ENCODE measurements at places on chromosomes 2 and 18. TPM values are rescaled to one million over a fixed set of nuclear protein-coding genes. Genes with fewer than 3 reads are reported as not detected.

- no peak for DNase-seq
Measured at GRCh38 chr2:64950226-64951160, 38.7 kb upstream of the SLC1A4 start.

The GRB14 gene
- 62.5 TPM for polyA plus RNA-seq

DNA sequence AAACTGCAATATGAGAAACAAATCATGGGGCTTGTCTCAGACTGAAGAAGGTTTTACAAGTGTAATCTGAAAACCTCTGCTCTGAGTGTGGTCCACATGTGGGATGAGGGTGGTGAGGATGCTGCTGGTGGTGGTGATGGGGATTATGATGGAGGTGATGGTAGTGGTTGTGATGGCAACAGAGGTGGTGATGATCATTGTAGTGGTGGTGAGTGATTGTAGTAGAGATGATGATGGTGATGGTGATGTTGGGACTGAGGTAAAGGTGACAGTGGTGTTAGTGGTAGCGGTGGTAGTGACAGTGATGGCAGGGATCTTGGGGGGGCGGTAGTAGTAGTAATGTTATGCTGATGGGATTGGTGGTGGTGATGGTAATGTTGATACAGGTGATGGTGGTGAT, 217.8 kb downstream of the ANAPC1 start:
- no peak for DNase-seq

The C2orf78 gene
- polyA plus RNA-seq: not detected

GRCh38 chr2:120528051-120528692, 182.2 kb downstream of the INHBB start:
- no peak for DNase-seq

The NEUROD1 gene
- polyA plus RNA-seq: not detected

- no peak for DNase-seq
Measured at GRCh38 chr2:191249156-191249813, 4.1 kb downstream of the MYO1B start.

The PROM2 gene
- polyA plus RNA-seq: 39.1 TPM

GRCh38 chr2:109511168-109511567, 102.6 kb downstream of the SEPTIN10 start:
- no peak for DNase-seq

The UGT1A4 gene
- polyA plus RNA-seq: not detected

DNA sequence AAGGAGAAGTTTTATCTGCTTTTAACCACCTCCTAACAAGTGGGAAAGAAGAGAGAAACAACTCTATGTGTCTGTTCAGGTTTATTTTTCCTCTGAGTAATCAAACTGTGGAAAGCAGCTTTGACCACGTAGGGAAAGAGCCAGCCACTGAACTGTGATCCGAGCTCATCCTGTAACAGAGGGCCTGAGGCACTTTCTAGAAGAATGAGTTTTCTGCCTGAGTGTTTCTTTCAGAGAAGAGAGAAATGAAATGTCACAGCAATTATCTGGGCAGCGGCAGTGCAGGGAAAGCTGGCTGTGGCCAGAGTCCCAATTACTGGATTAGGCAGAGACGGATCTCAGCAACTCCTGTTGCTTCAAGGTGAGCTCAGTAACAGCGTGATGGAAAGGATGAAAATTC, 151.9 kb downstream of the CD226 start:
- DNase-seq: no peak

- no peak for DNase-seq
Measured at GRCh38 chr2:176464886-176465564, 195.8 kb downstream of the MTX2 start.

- no peak for DNase-seq
Measured at GRCh38 chr2:134410006-134410405, 156.1 kb downstream of the MGAT5 start.

- DNase-seq: no peak
Measured at GRCh38 chr2:28286678-28287077, 106.0 kb upstream of the FOSL2 start.

DNA sequence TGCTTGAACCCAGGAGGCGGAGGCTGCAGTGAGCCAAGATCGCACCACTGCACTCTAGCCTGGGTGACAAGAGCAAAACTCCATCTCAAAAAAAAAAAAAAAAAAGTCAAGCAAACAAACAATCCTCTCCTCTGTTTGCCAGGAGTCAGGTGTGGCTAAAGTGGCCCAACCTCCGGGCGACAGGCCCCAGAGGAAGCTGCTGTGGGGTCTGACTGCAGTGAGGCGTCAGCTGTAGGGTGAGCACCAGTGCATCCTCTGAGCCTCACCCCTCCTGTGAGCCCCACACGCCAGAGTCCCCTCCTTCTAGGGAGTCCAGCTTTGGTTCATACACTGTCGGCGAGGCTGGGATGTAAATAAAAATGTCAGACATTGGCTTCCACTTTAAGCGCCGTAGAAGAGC, 76.5 kb upstream of the HS6ST1 start:
- no peak for DNase-seq

GRCh38 chr2:101300836-101301235, 7.7 kb downstream of the RNF149 start:
- no peak for DNase-seq

- DNase-seq: no peak
Measured at GRCh38 chr2:13103778-13104493, 387.2 kb downstream of the TRIB2 start.

DNA sequence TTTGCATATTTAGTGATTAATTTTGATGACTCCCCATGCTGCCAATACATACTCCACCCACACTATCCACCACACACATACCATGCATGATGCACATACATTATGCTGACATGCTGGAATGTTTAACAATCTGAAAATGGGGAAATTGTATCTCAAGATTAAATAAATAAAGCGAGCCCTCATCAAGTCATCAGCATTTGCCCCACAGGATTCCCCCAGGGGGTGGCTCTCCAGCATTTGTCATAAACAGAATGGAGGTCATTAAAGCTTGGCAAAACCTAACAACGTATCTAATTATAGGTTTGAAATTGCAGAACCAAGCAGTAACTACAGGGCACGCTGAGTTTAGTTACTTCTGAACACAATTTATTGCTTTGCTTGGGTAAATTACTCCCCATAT, 141.2 kb upstream of the TACR1 start:
- DNase-seq: no peak

- DNase-seq: no peak
Measured at GRCh38 chr18:21958707-21959450, 210.5 kb upstream of the GATA6 start.

- DNase-seq: no peak
Measured at GRCh38 chr2:5227062-5227699, 465.0 kb upstream of the SOX11 start.

The SP100 gene
- polyA plus RNA-seq: 33.5 TPM

GRCh38 chr18:78875016-78875777, 104.4 kb upstream of the SALL3 start:
- DNase-seq: no peak

GRCh38 chr2:118530976-118531375, 316.5 kb downstream of the EN1 start:
- no peak for DNase-seq

GRCh38 chr2:198096002-198096401, 291.6 kb downstream of the PLCL1 start:
- no peak for DNase-seq

DNA sequence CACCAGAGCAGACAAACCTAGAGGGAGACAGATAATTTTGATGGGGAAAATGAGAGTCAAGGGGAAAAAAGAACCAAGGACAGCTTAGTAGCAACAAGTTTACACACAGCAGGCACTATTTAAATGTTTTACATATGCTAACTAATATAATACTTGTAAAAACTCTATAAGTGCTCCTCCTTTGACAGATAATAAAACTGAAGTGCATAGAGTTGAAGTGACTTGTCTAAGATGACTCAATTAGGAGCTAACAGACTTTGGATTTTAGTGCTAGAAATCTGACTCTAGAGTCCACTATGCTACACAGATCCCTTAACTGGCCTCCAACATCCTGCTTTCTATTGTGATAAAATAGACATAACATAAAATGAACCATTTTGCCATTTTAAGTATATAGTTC, 506.9 kb downstream of the SATB2 start:
- DNase-seq: no peak

- no peak for DNase-seq
Measured at GRCh38 chr2:132503701-132504100, 87.1 kb downstream of the GPR39 start.

DNA sequence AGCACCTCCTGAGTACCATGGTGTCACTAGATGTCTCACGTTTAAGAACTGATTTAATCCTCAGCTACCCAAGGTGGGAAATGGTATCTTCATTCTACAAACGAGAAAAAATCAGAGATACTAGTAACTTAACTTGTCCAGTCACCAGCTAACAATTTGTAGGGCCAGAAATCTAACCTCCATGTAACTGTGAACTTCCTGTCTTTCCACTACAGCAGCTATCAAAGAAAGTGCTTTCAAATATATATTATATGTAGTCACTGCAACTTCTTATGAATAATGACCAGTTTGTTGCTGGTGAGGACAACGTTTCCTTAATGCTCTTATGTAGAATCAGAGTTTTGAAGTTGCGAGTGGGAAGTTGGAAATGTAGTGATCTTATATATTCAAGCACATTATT, 1.9 kb downstream of the REV1 start:
- DNase-seq: no peak

The OBSL1 gene
- 136 TPM for polyA plus RNA-seq

DNA sequence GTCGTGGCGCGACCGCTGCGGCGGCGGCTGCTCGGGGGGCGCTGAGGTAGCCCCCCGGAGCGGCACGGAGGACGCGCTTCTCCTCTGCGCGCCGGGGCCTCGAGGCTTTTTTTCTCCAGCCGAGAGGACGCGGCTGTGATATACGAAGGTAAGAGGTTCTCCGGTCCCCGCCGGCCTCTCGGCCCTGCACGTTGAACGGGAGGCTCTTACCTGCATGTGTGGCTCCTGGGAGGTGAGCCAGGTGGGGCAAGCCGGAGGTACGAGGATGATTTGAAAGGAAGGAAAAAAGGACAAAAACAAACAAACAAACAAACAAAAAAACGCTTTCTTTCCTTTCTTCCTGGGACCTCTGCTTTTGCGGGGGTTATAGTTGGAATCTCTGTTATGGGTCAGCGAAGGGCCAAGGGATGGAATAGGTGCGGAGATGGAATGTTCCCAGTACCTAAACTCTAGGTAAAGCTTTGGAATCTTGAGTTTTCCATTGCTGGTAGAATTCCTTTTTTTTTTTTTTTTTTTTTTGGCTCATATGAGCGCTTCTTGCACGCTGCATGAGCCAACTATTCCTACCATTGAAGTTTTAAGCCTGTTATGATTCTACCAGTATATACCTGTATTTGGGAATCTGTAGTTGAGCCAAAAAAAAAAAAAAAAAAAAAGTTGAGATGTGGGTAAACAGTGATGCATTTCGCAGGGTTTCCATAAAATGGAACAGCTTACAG, 674 bp downstream of the PTPN4 start:
- peak; percentile 39 for DNase-seq

The MATN3 gene
- 3.7 TPM for polyA plus RNA-seq

- peak; percentile 75 for DNase-seq
Measured at GRCh38 chr2:226799211-226799975, at the start of gene IRS1. Gene IRS1 (minus strand): TSS chr2:226799820. CDS start chr2:226798738, 1,082 bp downstream.

The VWC2L gene
- polyA plus RNA-seq: 0.18 TPM

- no peak for DNase-seq
Measured at GRCh38 chr2:3073041-3073595, 304.5 kb downstream of the EIPR1 start.

DNA sequence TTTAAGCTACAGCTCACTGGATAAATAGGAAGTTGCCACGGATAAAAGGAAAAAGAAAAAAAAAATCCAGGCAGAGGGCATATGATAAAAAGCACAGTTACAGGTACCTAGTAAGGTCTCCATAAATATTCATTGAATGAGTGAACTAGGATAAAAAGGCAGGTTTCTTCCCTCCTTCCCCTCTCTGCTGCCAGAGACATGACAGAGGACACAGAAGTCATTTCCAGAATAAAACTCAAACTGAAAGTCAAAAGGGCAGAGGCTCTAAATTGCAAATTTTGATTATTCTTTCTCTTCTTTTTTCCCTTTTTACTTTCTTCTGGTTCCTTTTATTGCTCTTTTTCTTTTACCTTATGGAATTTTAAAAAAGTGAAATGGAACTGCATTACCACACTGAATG, 7.7 kb downstream of the CD302 start:
- no peak for DNase-seq

GRCh38 chr2:5121642-5122041, 570.5 kb upstream of the SOX11 start:
- DNase-seq: peak; percentile 21

DNA sequence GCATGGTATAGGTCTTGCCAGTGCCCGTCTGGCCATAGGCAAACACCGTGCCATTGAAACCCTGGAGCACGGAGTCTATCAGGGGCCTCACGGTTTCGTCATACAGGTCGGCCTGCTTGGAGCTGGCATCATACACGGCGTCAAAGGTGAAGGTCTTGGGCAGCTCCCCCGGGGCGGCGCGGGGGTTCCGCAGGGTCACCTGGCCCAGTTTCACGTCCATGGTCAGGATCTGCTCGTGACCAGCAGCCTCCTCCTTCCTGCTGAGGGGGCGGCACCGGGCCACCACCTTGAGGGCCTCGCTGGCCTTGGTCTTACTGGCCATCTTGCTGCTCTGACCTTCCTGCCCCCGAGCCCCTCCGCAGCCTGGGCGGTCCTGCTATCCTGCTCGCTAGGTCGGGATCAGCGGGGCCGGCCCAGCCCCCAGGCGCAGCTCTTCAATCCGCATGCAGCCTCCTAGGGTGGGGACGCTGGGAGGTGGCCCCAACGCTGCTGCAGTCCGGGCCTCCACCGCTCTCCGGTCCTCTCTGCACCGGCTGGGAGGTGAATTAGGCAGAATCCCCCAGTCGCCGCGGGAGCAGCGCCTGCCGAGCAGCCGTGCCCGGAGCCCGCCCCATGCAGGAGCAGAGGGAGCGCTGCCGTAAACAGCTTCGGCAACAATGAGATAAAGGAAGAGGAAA, 563 bp downstream of the KIF3C start:
- DNase-seq: no peak

- peak; percentile 14 for DNase-seq
Measured at GRCh38 chr2:5164776-5165525, 527.2 kb upstream of the SOX11 start.

DNA sequence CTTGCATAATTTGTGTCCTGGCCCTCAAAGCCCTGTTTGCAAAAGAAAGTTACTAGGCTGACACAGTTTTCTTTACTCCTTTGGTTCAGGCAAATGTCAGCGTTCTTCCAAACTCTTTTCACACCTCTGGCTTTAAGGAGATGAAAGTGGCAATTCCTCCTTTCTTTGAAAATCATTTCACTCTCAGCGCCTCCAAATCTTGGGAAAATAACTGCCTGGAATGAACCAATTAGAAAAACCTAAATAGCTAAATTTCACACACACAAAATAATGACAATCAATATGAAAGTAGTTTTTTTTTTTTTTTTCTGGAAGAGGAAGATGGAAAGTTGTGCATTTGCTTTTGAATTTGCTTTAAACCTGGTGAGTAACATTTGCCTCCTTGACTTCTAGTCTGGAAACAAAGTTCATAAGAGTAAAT, 1.7 kb downstream of the MEIS1 start:
- DNase-seq: no peak

GRCh38 chr2:150528861-150529801, 41.7 kb upstream of the RND3 start:
- DNase-seq: no peak

- DNase-seq: no peak
Measured at GRCh38 chr18:31500051-31500688, 2.2 kb downstream of the DSG2 start.
